Substantia nigra (tissue), 51 donors: ENCODE measurements at places on chromosomes 3 and 15.

DNA sequence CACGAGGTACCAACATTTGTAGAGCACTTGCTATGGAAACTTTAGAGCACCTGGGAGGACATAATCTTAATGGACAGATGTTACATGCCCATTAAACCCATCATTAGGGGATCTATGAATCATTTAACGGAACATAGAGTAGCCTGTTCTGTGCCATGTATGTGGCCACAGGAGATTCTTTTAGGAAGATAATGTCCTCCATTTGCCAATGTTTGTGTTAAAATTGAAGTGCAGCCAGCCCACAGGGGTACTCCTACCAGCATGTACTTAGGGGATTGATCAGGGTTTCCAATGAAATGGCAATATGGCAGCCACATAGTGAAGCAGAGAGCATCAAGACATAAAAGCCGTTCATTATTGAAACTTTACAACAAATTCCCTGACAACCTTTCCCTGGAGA is 70.7 kb downstream of the TNIK start:
- no peak for DNase-seq

DNA sequence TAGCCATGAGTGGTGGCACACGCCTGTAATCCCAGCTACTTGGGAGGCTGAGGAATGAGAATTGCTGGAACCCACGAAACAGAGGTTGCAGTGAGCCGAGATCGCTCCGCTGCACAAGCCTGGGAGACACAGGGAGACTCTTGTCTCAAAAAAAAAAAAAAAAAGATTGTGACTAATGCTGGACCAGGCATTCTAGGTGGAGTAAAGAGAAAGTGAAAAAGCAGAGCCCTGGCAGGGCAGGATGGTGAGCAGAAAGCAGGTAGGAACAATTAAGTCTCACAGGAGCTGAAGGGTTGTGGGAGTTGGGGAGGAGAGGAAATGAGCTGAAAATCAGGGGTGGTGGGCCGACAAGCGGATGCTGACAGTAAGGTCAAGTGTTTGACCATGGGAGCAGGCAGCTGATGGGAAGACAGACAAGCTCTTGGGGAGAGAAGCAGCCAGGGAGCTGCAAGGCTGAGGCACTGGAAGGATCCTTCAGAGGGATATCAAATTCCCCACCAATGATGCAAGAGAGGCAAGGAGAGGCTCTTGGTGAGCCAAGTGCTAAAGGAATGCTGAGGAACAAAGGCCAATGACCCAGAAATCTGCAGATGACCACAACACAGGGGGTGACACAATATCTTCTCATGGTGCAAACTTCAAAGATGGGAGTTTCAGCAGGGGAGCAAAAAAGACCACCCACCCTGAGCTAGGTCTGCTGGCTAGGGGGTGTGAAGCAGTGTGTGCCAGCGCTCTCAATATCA is 251.1 kb downstream of the ULK4 start:
- no peak for DNase-seq

- no peak for DNase-seq
These were observed 91.8 kb downstream of the GOLIM4 start for GRCh38 chr3:168003911-168004310.

DNA sequence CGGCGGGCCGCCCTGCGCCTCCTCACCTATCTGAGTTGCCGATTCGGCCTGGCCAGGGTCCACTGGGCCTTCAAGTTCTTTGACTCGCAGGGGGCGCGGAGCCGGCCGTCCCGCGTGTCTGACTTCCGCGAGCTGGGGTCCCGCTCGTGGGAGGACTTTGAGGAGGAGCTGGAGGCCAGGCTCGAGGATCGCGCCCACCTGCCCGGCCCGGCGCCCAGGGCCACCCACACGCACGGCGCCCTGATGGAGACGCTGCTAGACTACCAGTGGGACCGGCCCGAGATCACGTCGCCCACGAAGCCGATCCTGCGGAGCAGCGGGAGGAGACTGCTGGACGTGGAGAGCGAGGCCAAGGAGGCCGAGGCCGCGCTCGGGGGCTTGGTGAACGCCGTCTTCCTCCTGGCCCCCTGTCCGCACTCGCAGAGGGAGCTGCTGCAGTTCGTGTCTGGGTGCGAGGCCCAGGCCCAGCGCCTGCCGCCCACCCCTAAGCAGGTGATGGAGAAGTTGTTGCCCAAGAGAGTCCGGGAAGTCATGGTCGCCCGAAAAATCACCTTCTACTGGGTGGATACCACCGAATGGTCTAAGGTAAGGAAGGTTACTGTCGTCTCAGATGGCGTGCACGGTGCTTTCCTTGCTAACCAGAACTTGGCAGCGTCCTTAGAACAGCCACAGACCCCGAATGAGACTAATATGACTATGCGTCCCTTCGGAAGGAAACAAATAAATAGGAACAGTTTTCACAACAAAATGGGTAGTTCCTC is 567 bp downstream of the TICRR start:
- DNase-seq, result no peak

GRCh38 chr3:121663171-121663847 is 2.6 kb upstream of the HCLS1 start:
- DNase-seq, result no peak

DNA sequence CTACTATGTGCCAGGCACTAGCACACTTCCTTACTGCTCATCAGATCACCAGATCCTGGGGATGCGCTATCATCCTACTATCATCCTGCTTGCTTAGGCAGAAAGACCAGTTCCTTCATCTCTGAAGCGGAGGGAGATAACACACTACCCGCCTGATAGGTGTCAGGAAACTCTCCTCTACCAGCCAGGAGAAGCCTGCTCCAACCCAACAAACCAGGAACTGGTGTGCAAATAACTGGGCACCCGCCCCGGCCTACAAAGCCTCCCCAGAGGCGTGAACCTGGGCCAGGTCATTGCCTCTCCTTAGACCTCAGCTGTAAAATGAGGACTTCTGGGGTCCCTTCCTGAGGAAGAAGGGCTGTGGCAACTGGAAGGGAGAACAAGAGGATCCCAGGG is 61.5 kb downstream of the HOMER2 start:
- DNase-seq, result no peak

DNA sequence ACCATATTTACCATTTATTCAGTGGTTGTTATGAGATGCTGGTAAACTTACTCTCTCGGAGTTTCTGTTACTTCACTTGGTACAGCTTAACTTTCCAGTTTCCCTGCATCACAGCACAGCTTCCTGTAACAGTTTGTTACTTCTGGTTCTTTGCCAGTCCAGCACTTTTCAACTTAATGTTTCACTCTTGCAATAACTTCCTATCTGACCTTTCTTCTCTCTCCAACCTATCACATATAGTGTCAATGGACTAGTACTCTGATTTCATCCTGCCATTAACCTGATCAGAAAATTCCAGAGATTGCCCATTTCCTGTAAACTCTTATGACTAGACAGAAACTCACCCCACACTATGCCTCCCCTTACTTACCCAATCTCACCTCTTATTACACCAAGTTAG is 3.9 kb upstream of the ATP11B start:
- DNase-seq, result no peak

DNA sequence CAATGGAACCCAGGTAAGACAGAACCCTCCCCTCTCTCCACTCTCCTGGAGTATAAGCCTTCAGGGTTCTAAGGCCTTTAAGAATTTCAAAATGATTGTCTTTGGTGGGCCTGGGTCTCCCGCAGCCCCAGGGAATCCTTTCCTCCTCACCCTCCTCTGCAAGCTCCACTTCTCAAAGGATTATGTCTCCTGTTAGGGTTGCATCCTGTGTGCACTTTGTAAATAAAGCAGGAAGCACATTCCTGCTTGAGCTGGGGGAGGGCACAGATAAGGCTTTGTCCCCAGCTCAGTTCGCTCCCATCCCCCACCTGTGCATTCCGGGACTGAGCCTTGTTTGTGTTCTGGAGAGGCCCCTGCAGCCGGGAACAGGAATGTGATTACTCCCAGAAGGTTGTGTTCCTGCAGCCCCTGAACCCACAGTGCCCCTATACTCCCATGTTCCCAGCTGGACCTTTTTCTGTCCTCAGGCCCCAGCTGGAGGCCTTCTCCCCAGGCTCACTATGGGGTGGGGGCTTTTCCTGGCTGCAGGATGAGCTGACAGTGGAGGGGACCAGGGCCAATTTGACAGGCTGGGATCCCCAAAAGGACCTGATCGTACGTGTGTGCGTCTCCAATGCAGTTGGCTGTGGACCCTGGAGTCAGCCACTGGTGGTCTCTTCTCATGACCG is 9.5 kb downstream of the TYRO3 start:
- DNase-seq, result peak; percentile 70

DNA sequence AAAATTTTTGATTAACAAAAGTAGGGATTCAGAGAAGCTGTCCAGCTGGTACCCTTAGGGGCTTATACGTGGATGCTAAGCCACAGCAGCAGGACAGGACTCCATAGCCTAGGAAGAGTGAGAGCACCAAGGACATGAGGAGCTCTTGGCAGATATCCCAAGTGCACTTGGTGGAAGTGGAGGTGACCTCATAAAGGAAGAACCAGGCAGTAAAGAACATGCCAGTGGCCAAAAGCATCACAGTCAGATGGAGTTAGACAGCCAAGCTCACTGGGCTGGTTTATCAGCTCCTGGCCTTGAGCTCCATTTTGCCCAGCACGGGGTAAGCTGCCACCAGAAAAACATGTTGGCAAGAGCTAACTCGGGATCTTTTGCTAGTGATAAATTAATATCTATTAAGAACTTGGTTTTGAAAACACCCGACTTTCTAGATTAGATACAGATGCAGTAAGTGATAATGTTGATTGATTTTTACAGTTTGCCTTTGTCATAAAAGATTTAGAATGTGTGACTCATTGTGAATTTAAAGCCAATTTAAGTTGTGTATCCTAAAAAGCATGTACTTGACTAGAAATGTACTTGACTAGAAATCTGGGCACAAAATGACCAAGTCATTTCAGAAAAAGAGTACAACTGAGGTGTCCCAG is 108.0 kb downstream of the CMSS1 start:
- DNase-seq, result no peak

GRCh38 chr3:102733791-102734563 is 299.2 kb downstream of the ZPLD1 start:
- no peak for DNase-seq

DNA sequence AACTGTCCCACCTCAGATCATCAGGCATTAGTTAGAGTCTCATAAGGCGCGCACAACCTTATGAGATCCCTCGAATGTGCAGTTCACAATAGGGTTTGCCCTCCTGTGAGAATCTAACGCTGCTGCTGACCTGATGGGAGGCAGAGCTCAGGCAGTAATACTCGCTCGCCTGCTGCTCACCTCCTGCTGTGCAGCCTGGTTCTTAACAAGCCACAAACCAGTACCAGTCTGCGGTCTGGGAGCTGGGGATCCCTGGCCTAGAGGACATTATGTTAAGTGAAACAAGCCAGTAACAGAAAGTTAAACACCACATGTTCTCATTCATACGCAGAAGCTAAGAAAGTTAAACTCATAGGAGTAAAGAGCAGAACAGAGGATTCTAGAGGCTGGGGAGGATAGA is 47.0 kb downstream of the MAP3K13 start:
- no peak for DNase-seq

DNA sequence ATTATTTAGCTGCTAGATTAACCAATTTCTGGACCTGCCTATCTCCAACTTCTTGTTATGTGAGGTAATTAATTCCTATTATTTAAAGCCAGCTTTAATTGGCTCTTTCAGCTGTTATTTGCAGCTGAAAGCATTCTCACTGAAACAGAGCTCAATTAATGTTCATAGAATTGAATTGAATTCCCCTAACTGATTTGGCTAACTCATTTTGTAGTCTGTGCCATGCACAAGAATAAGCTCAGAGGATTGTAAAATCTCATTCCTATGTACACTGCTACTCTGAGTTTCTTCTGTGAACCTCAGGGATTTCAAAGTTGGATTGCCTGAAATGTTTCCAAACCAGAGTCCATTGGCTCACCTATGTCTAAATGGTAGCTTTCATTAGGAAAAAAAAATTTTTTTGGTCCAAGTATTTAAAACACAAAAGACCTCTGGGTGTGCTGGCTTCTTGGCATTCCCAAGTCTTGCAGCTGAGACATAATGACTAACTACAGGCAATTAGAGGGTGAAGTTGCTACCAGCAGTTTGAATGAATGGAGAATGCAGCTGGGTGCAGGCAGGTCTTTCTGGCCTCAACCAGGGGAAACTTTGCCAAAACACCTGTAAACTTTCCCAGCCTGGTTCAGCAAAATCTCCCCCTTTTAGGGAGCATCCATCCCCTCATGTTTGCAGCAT is 134.3 kb downstream of the EDEM1 start:
- no peak for DNase-seq
